ENCODE measurements at places on chromosomes 4 and X. TPM values are rescaled to one million over a fixed set of nuclear protein-coding genes. Genes with fewer than 3 reads are reported as not detected.

Gene FGF13
- polyA plus RNA-seq: 81.2 TPM

Gene GLRA3
- not detected for polyA plus RNA-seq

Gene GAB1
- polyA plus RNA-seq: 26.4 TPM

Gene HAND2
- 0.10 TPM for polyA plus RNA-seq

DNA sequence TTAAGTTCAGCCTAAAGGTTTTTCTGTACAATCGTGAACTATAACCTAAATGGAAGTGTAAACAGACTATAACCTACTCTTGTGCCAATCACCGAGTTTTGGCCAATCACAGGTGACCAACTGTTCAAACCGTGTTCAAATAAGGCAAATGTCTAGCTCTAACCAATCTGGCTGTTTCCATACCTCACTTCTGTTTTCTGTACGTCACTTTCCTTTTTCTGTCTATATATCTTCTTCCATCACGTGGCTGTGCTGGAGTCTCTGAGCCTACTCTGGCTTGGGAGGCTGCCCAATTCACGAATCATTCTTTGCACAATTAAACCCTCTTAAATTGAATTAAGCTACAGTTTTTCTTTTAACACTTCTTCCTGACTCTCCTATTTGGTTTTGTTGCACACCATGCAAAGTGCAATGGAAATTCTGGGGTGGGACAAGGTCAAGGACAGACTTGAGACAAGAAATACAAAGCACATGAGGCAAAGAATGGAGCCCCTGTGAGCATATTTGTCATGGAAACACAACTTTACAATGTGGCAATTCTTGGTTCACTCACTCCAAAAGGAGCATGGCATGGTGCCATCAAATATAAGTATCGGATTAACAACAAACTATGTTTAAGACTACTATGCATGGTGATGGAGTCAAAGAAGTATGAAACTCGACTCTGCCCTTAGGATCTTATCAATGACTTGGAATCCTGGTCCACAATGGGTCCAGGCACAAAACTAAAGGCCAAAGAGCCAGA lies 115.7 kb upstream of the FAM9B start:
- no peak for DNase-seq

GRCh38 chr4:17058916-17059741 lies 160.7 kb upstream of the LDB2 start:
- DNase-seq: peak; percentile 77

GRCh38 chrX:16869393-16870094 lies 618 bp downstream of the RBBP7 start:
- no peak for DNase-seq

GRCh38 chrX:132743086-132743485 lies 215.3 kb downstream of the HS6ST2 start:
- no peak for DNase-seq

- DNase-seq: no peak
Measured at GRCh38 chrX:122248681-122249080, 935.4 kb upstream of the GRIA3 start.

Data from forelimb muscle (tissue), 1 donor.